Frontal cortex (tissue), 4 donors: ENCODE measurements at places on chromosomes 12 and 14.

DNA sequence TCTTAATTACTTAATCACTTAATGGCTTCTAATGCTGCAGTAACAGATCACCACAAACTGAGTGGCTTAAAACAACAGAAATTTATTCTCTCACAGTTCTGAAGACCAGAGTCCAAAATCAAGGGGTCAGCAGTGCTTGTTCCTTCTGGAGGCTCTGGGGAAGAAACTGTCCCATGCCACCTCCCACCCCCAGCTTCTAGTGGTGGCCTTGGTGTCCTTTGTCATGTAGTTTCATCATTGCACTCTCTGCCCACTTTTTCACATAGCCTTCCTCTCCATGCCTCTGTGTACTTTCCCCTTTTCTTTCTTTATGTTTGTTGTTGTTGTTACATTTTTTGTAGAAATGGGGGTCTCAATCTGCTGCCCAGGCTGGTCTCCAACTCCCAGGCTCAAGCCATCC lies 16.1 kb upstream of the UBC start:
- DNase-seq = no peak

- no peak for DNase-seq
These were observed 53.4 kb upstream of the EVL start for GRCh38 chr14:100011628-100012325.

GRCh38 chr12:59345406-59345805 lies 250.4 kb upstream of the SLC16A7 start:
- no peak for DNase-seq

DNA sequence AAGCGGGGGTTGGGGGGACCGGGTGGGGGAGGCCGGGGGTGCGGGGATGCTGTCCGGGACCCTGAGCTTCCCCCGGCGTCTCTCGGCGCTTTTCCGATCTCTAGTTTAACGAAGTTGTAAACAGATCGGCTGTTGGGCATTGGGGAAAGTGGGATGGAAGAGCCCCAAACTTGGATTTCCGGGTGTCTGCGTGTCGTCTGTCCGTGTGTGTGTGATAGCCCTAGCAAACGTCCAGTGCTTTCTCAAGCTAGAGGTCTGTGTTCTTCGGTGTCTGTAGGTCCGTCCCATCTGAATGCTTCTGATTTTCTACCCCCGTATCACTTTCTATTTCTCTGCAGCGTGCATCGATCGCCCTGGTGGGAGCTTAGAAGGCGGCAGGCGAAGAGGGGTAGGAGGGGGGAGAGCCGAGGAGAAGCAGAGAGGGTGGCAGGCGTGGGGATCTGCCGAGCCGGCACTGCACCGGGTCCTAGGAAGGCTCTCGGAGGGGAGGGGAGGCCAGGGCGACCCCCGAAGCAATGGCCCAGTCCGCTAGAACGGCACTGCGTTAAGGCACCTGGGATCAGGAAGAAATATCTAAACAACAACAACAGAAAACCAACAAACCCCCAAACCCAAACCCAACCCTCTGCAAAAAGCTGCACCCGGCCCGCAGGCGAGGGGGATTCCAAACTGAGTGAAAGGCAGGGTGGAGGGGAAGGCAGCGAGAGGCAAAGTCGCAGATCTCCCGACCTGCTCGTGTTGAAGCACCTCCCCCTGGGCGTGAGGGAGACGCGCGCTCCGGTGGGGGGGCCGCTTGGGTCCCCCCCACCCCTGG lies 1.0 kb downstream of the KCNA1 start:
- DNase-seq = peak; percentile 45

DNA sequence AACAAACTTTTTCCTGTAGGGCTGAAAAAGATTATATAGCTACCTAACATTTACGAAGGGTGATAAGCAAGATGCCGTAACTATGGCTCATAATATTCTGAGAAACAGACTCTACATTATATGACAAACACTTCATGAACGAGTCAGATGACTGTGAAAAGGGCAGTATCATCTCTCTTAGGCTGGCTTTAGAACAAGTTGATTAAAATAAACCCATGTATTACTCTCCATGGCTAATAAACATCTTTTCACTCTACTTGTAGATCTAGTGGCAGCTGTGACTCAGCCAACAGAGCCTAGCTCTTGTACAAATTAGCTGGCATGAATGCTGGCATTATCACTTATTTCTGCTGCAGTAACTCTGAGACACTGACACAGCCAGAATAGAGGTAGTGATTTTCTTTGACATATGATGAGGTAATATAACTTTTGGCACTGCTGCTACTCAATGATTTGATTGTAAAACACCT lies 47.1 kb downstream of the SLC2A13 start:
- DNase-seq = no peak

- DNase-seq = no peak
These were observed 5.1 kb downstream of the SLC4A8 start for GRCh38 chr12:51429700-51430099.

DNA sequence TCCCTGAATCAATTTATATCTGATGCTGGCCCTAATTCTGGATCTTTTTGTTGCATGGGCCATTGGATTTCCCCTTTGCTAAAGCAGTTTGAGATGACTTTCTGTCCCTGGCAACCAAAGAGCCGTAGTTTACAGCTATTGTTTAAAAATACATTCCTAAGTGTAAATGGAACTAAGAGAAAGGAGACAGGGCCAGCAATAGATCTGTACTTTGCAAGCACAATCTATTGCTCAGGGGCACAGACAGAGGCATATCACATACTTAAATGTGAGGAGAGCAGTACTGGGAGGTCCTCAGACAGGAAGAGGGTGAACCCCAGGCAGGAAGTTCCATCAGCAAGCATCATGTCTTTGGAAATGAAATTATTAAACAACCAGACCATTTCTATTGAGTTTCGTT lies 126.6 kb downstream of the ZFP36L1 start:
- no peak for DNase-seq

- DNase-seq = no peak
These were observed 12.8 kb downstream of the LRCOL1 start for GRCh38 chr12:132597333-132598316.

- no peak for DNase-seq
These were observed 34.8 kb downstream of the STX2 start for GRCh38 chr12:130804216-130804615.

DNA sequence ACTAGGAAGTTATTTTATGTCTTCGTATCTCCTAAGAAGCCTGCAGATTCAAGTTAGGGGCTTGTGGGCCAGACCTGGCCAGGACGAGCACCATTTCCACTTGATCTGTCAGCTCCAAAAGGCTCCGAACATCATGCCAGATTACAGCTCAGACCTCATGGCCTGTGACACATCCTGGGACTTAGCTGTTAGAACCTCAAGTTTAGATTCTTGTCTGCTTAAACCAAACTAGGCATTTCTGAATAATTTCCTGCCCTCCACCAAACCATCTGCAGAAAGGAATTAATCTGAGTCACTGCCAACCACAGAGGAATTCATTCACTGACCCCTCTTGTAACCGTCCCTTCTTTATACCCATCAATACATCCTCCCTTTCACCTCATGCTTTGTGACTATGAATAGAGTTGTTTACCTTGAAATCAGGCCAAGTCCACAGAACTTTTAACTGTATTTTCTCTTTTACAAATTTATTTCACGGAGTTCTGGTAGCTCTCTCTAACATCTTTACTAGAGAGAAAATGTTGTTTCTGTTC lies 120.3 kb downstream of the FBXL14 start:
- no peak for DNase-seq

GRCh38 chr12:7150356-7150755 lies 20.2 kb downstream of the CLSTN3 start:
- DNase-seq = no peak

GRCh38 chr14:95058491-95058890 lies 98.8 kb downstream of the DICER1 start:
- no peak for DNase-seq

DNA sequence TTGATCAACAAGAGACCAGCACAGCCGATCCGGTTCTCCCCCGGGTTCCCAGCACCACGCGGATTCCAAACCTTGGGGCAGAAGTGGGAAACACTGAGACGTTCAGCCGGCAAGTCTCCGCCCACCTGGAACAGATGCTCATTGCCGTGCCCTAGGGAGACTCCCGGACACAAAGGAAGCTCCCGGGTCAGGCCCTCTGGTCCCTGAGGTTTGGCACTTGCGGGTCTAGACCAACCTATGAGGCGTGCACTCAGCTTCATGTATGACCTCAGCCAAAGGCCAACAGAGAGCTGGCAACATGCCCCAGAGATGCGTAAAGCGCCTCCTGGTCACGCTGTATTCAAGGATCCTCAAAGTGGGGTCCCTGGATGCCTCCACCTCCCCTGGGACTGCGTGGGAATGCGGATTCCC lies 2.5 kb downstream of the RIMBP2 start:
- no peak for DNase-seq

GRCh38 chr12:131511391-131511802 lies 199.5 kb upstream of the SFSWAP start:
- no peak for DNase-seq

GRCh38 chr12:38892087-38892786 lies 13.2 kb downstream of the CPNE8 start:
- DNase-seq = no peak

DNA sequence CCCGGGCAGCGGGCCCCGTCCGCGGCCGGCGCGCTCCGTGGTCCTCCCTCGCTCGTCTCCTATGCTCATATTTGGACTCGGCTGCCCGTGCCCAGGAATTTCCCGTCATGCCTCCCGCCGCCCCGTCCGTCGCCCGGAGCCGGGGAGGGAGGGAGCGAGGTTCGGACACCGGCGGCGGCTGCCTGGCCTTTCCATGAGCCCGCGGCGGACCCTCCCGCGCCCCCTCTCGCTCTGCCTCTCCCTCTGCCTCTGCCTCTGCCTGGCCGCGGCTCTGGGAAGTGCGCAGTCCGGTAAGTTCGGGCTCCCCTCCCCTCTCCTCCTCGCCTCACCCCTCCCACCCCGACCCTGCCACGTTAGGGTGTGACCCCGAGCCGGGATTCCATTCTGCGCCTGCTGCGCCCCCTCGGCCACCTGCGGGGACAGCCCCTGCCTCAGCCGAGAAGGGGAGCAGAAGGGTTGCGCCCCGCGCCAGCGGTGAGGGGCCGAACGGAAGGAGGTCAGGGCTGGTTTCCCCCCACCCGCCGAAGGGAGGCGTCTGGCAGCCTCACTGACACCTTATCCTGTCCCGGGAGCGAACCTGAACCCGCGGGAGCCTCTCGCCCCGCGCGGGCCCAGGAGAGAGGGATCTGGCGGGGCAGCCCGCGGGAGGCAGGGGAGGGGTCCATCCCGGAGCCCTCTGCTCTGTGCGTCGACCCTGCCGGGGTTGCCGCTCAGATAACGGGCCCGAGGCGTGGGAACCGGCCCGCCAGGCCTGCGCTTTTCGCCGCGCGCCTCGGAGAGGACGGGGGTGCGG lies at the start of gene MSRB3:
TSS of gene MSRB3 (plus strand) at position 108 of the 793 bp plus-strand sequence. CDS start 29,897 bp downstream, outside the sequence.
- DNase-seq = peak; percentile 77

GRCh38 chr12:131092901-131093603 lies 139.3 kb downstream of the ADGRD1 start:
- DNase-seq = no peak

- DNase-seq = no peak
These were observed 13.5 kb downstream of the CEP170B start for GRCh38 chr14:104878582-104878981.

DNA sequence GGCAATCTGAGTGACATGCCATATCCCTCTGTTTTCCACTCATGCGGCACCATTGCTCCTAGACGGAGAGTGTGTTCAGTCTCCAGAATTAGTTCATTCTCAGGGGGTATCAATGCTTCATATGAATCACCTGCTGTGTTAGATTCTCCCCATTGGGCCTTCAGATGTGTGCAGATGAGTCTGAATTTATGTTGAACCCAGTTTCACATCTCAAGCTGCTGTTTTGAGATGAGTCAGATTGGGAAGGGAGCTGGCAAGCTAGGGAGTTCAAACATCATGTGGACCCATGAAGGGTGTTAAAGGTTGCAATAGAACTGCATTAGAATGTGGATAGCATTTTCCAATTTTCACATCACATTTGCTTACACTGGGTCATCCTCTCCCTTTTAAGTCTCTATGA lies 46.9 kb upstream of the KCNA1 start:
- no peak for DNase-seq

GRCh38 chr14:27573018-27573417 lies 975.2 kb upstream of the NOVA1 start:
- no peak for DNase-seq

DNA sequence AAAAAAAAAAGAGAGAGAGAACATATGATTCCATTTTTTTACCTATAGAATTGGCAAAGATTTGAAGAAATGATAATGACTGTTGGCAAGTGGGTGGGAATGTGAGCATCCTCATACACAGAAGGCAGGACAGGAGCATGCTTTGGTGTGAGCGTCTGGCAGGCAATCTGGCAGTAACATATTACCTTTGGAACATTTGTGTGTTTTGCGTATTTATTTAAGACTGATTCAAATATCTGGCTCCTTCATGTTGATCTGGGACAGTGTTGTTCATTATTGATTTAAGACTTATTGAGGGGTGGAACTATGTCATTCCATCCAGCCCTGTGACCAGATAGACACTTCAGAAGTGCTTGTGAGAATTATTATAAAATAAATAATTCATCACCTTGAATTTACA lies 53.1 kb downstream of the PPP1R36 start:
- no peak for DNase-seq

- DNase-seq = no peak
These were observed 396.8 kb downstream of the RPS29 start for GRCh38 chr14:49189375-49189774.

GRCh38 chr12:63036974-63037335 lies 102.0 kb upstream of the PPM1H start:
- no peak for DNase-seq

GRCh38 chr12:100953217-100953616 lies 158.6 kb downstream of the ANO4 start:
- no peak for DNase-seq

GRCh38 chr14:103735022-103735421 lies 19.4 kb downstream of the ZFYVE21 start:
- DNase-seq = no peak

GRCh38 chr12:20183563-20183962 lies 184.8 kb upstream of the PDE3A start:
- no peak for DNase-seq

DNA sequence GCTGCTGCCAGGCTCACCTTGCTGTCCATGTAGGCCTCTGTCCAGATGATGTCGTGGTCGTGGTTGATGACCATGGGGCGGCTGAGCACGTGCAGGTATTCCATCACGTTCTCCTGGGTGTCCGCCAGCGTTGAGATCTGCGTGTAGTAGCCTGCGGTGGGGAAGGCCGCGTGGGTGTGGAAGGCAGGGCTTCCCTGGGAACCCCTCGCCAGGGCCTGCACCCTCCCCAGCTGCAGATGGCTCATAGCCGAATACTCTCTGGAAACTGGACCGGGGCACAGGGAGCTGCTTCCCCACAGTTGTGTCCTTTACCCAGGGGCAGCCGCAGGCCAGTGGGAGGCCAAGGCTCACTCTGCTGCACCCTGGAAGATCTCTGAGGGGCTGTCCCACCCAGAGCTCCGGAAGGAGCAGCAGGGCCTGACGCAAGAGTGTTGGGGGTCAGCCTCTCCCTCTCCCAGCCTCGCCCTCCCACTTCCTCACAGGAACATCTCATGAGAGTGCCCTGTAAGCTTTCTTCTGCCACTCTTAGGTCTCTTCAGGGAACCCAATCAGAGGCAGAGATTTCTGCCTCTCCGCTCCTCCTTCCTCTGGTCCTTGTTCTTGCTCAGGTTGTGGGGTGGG lies 35.5 kb downstream of the CACNA2D4 start:
- DNase-seq = no peak

GRCh38 chr14:95557832-95558231 lies 23.0 kb downstream of the GLRX5 start:
- no peak for DNase-seq
